Kidney (tissue), 22 donors: ENCODE measurements at places on chromosomes 1 and 21. TPM values are rescaled to one million over a fixed set of nuclear protein-coding genes. Genes with fewer than 3 reads are reported as not detected.

SERPINC1 gene
- 0.82 TPM for polyA plus RNA-seq

OPTC gene
- not detected for polyA plus RNA-seq

MYOG gene
- not detected for polyA plus RNA-seq

YOD1 gene
- 2.7 TPM for polyA plus RNA-seq

DNA sequence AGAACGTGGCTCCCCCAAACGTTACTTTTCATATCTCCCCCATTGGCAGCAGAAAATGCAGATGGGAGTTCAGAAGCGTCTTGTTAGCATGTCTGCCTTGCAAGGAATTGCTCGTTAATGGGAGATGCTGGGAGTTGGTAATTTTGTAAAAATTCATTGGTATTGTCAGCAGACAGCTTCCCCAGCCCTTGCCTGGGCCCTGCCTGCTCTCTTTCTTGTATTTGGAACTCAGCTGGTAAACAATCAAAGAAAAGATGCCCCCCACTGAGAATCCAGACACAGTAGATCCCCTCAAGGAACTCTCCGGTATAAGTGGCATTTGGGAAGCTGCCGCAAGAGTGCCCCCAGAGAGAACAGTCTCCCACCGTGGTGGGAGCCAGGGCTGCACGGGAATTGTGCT lies 94.4 kb upstream of the IGSF21 start:
- DNase-seq, result no peak

- no peak for DNase-seq
Measured at GRCh38 chr1:32272557-32273390, 19.1 kb upstream of the HDAC1 start.

DNA sequence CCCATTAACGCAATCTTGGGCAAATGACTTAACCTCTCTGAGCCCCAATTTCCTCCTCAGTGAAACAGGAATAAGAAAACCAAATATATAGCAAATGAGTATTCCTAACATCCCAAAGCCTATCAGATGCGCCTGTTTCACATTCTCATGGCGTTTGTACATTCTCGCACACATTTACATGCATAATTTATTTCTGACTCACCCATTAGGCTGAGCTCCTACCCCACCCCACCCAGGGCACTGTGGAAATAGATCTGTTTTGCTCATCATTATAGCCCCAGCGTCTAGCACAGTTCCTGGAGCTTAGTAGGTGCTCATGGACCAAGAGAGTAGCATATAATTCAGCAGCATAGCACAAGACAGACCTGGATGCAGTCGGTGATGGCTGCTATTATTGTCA lies 146.1 kb upstream of the VANGL1 start:
- DNase-seq, result no peak

DNA sequence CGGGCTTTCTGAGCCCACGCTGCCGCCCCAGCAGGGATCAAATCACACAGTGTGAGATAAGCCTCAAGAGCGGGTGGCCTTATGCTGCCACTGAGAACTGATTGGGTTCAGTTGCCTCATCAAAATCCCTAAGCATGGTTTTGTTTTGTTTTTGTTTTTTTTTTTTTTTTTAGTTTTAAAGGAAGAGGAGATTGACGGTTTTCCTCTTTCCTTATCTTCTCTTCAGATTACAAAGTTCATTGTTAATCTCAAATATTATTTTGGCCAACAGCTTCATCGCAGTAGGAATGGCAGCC lies 651 bp downstream of the COA6 start:
- no peak for DNase-seq

DNA sequence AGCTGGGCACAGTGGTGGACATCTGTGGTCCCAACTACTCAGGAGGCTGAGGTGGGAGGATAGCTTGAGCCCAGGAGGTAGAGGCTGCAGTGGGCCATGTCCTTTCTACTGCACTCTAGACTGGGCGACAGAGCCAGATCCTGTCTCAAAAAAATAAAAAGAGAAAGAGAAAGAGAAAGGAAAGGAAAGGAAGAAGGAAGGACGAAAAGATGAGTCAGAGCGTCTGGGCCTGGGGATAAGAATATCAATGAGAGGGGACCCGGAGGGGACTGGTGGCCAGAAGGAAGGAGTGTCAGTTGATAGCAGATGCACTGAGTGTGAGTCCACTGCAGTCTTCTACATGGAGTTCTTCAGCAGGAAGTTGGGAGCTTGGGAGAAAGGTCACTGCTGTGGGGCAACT lies 75.6 kb downstream of the SYT6 start:
- no peak for DNase-seq

DNA sequence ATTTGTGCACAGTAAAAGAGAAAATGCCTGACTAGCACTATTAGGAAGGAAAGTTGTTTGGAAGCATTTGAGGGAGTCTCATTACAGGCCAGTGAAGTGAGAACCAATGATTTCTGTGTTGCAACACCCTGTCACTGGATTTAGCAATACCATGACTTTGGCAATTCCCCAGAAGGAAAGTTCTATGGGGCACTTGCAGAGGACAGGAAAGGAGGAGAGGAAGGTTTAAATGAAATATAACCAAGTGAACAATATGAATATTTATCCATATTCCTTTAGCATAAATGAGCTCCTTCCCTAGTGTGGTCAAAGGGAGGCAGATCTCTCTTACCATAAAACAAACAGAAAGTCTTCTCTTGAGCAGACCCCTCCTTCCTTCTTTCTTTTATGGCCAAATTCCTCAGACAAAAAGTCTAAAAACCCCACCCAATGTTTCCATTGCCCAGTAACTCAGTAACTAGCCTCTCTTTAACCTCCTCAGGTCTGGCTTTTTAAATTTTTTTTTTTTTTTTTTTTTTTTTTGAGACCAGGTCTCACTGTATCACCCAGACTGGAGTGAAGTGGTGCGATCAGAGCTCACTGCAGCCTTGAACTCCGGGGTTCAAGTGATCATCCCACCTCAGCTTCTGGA lies 5.5 kb downstream of the TLR5 start:
- no peak for DNase-seq

GRCh38 chr1:55369474-55369873 lies 154.3 kb upstream of the USP24 start:
- DNase-seq, result no peak

DNA sequence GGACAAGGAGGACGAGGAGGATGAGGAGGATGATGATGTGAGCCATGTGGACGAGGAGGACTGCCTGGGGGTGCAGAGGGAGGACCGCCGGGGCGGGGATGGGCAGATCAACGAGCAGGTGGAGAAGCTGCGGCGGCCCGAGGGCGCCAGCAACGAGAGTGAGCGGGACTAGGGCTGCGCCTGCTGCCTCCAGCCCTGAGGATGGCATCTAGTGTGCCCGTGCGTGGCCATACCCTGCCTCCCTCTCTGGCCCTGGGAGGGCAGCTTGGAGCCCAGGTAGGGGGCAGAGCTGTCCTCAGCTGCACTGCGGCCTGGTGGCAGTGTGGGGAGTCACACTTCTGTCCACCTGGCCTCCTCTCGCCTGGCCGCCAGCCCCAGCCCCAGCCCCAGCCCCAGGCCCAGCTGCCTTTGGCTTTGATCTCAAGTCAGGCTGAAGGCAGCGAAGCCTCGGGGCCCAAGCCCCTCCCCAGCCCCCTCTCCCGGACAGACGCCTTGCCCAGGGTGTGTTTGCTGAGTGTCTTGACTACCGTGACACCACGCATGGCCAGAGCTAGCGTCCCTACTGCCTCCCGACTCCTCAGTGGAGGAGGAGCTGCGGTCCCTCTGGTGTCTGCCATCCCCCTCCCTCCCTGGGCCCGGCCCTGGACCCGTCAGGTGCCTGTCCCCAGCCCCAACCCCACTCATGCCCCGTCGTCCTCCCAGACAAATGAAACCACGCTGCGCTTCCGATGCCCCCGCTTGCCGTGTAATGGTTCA lies 155.2 kb downstream of the PEX14 start:
- no peak for DNase-seq

DNA sequence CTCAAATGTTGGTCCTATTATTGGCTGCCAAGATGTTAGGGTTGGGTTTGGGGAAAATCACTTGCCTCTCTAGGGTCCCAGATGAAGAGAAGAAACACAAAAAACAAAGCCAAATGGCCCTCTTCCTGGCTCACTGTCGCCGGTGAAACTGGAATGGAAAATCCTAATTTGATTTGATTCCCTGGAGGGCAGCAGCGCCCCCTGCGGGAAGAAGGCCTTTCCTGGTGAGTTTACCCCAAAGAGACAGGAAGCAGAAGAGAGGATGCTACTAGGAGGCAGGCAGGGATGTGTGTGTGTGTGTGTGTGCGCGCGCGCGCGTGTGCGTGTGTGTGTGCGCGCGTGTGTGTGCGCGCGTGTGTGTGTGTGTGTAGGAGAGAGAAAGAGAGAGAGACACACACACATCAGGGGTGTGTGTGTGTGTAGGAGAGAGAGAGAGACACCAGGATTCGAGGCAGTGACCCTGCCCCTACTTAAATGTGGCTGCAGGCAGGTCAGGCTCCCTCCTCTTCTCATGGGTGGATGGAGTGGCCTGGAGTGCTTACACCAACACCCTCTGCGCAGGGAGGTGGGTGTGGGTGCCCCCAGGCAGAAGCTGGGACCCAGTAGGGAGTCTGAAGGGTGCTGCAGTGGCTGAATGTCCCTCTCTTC lies 3.1 kb upstream of the SELENON start:
- DNase-seq, result peak; percentile 89

DNA sequence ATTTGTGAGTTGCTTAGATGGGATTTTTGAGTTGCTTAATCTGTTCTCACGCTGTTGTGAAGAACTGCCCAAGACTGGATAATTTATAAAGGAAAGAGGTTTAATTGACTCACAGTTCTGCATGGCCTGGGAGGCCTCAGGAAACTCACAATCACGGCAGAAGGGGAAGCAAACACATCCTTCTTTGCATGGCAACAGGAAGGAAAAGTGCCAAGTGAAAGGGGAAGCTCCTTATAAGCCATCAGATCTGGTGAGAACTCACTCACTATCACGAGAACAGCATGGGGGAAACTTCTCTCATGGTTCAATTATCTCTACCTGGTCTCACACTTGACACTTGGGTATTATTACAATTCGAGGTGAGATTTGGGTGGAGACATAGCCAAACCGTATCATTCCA lies 10.3 kb downstream of the CLIC6 start:
- no peak for DNase-seq

DNA sequence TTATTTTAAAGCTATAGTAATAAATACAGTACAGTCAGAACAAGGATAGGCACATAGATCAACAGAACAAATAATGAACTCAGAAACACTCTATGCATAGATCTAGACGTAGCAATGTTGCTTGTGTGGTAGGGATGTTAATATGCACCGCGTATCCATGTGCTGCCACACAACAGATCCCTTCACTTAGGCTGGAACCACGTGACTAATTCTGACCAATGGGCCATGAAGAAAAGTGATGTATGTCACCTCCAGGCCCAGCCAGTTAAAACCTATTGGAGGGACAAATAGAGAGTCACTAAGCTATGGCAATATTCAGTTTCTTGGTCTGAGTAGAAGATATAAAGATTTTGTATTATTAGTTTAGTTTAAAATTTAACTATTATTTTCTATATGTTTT lies 91.4 kb downstream of the ADAMTS1 start:
- DNase-seq, result no peak

DNA sequence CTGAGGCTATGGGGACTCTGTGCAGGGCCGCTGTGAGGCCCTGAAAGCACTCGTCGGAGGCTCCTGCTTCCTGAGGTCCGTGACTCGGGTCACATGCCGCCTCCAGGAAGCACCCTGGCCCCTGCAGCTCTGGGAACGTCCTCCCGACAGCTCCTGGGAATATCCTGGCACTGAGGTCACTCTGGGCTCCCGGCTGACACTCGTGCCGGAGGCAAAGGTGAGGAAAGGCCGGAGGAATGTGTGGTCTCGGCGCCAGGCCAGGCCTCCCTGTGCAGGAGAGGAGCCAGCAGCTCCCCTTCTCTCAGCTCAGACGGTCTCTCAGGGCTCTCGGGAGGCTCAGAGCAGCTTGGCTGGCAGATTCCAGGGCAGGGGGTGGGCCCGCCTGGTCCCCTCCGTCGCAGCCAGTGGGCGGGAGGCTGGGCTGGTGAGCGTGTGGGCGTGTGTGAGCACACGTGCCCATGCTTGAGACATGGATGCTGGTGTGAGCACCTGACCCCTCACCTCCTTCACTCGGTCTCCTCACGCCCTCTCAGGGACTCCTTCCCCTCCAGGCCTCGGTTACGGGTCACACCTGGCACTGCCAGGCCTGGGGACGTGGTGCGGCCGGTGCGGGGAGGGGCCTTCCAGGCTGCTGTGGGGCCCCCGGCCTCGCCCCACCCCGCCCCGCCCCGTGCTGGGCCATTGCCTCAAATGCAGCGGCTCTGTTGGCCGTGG lies 5.5 kb upstream of the RNF223 start:
- DNase-seq, result peak; percentile 86

DNA sequence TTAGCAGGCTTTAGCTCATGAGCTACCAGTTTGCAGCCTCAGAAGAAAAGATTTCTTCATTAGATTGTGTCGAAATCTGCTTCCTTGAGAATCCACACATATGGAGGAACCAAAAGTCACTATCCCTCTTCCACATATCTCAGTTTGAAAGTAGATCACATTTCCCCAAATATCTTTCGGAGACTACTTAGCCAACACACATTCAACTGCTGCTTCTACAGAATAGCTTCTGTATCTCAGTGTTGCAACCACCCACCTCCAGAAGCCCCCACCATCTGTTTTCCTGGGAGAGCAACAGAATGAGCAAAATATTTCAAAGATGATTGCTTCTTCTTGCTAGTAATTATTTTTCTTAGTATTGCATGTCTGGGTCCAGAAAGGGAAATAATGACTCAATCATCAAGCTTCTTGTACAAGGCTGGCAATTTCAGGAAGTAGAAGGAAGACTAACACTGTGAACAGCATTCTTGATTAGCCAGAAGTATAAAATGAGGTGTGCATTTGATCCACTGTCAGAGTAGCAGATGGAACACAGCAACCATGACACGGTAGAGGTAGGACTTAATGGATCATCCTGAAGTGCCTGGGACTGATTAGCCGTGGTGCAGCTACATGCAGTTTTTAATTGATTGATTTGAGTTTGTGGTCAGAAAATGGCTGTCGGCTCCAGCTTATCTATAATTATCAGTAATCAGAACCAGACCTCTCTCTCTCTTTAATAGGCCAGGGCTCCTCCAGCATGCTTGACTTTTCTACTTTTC lies 24.9 kb downstream of the ZC3H11B start:
- no peak for DNase-seq

GRCh38 chr21:28132713-28133112 lies 860.0 kb downstream of the LTN1 start:
- DNase-seq, result no peak

DNA sequence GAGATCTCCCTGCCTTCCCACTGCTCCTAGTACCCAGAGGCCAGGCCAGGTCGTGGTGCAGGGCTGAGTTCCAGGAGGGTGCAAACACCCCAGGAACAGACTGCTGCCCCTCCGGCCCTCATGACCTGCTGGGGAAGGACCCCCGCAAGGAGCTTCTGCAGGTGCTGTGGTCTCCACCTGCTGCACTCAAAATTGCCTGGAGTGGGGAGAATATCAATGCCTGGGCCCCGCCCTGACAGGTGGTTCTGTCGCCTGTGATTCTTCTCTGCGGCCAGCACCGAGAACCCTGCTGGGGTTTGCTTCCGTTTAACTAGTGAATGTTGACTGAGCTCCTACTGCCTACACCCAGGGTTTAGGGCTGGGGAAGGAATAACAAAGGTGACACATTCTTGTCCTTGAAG lies 2.1 kb upstream of the TFF3 start:
- no peak for DNase-seq

DNA sequence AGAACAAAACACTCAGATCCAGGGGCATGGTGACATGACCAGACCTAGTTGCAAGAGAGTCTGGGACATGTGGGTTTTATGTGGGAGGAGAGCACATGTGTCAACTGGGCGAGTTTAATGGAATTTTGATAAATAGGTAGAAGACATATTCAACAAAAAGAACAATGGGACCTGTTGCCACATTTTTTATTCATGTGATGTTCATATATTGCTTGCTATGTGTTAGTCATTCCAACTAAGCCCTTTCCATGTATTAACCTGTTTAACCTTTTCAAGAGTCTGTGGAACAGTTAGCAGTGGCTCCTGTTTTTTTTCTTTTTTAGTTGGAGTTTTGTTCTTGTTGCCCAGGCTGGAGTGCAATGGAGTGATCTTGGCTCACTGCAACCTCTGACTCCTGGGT lies 30.1 kb upstream of the CSF3R start:
- no peak for DNase-seq
